ENCODE measurements at places on chromosomes 3 and 15. TPM values are rescaled to one million over a fixed set of nuclear protein-coding genes. Genes with fewer than 3 reads are reported as not detected.

BCHE gene
- total RNA-seq, result not detected

DNA sequence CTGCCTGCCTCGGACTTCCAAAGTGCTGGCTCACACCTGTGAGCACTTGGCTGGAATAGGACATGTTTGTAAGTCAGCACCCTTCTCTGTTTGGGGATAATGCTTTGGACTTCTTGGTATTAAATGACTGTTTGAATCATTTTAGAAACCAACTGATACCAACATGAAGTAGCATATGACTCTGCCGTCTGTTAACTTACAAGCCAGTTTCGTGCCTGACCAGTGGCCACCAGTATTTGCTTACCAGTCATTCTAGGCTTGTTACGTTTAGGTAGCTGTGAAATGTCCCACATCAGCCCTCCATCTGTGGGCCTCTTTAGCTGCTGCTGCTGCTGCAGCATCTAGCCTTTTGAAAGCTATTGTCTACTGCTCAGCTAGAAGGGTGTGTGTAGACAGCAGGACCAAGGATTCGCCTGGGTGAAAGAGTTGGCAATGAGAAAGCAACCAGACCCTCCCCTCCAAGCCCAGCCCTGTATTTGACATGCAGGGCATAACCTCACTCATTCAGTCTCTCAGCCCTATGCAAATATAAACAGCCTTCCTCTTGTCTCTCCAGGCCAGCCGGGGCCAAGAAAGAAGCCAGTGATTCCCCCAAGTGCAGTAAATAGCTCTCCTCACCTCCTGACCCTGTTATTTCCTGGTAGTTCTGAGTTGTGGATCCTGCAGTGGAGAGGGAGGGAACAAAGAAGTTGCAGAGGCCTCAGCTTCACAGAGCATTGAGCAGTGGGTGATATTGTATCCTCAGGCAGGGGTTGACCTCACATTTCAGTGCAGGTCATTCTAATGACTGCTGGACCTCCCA lies 51.0 kb downstream of the NKIRAS1 start:
- no peak overlapping the region for H3K4me3 ChIP-seq
- DNase-seq, result no peak
- no peak overlapping the region for H3K27ac ChIP-seq

SHC4 gene
- 0.46 TPM for total RNA-seq

NR2E3 gene
- total RNA-seq, result not detected

ABHD10 gene
- total RNA-seq, result 40.0 TPM

DNA sequence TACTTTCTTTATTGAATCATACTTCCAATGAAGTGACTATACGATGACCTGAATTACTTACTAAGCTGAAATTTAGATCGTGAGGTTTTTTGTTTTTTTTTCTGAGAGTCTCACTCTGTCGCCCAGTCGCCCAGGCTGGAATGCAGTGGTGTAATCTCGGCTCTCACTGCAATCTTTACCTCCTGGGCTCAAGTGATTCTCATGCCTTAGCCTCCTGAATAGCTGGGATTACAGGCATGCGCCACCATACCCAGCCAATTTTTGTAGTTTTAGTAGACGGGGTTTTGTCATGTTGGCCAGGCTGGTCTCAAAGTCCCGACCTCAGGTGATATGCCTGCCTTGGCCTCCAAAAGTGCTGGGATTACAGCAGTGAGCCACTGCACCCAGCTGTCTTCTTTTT lies 28.7 kb downstream of the SPPL2A start:
- no peak overlapping the region for H3K27ac ChIP-seq
- no peak overlapping the region for H3K4me3 ChIP-seq
- DNase-seq, result no peak
- H3K36me3 ChIP-seq, result peaks cover 43% of the 10 kb centered on the region

CLDN1 gene
- not detected for total RNA-seq

DNA sequence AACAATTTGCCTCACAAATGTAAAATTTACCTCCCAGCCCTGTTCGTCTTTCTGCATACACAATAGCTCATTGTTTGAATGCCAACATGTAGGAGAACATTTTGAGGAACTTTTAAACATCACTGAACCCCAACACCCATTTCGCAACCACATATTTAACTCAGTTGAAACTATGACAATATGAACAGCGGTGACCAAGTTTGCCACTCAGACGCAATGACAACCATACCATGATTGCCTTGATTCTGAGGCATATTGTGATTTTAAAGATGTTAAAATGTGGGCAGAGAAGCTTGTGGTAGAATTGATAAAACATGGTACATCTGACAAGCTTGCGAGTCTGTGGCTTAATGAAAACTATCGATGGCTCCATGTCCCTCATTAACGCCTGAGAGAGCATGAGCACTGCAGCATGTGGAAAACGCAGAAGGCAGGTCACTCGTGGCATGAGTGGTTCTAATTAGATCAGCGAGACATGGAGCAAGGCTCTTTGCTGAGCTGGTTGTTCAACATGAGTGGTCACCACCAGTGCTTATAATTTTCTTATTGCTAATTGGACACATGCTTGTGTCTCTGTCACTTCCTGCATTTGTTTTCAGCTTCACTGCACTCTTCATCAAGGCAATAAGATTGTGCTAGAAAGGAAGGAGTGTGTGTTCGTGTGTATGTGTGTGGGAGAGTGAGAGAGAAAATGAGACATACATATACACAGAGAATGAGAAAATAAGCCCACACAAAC lies 116.8 kb downstream of the CHST2 start:
- no peak overlapping the region for H3K4me3 ChIP-seq
- H3K27me3 ChIP-seq, result no peaks in the 10 kb centered on the region
- no peaks in the 10 kb centered on the region for H3K4me1 ChIP-seq
- H3K27ac ChIP-seq, result no peak overlapping the region
- H3K36me3 ChIP-seq, result no peaks in the 10 kb centered on the region

MEGF11 gene
- not detected for total RNA-seq

KPNA4 gene
- total RNA-seq, result 38.6 TPM

DNA sequence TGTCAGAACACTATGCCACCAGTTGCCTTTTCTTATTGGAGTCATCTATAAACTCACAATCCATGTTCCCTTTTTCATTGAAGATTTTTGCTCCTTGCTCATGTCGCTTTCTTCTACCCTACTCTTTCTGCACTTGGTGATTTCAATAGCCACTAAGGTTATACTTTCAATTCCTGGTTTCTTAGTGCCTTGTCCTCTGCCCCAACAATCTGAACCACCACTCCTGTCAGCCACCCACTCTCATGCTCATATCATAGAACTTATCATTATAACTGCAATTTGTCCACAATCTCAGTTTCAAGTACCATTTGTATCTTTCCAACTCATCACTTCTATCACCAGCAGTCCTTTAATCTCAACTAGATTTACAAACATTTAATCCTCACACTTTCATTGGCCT lies 10.0 kb upstream of the GRAMD1C start:
- no peak overlapping the region for H3K27ac ChIP-seq

SLCO2A1 gene
- not detected for total RNA-seq

DNA sequence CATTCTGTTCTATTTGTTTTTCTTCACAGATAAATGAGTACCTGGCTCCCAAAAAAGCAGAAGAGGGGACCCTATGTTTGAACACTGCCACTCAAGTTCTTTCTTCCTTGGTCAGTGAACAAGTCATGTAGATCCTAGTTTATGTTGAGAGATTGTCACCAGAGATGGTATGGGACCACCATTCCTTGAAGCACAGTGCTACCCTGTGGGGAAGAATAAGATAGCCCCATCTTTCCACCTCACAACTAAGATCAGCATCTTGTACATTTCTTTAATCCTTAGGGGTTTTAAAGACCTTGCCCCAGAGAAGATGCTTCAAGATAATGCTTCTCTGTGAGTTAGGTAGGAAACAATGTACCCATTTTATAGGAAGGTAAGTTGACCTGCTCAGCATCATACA lies 233.5 kb upstream of the WNT5A start:
- DNase-seq, result no peak
- H3K36me3 ChIP-seq, result no peaks in the 10 kb centered on the region
- H3K4me3 ChIP-seq, result no peak overlapping the region
- H3K27me3 ChIP-seq, result peaks cover 9% of the 10 kb centered on the region

GRCh38 chr3:157069846-157070677 lies 89.9 kb downstream of the CCNL1 start:
- no peak overlapping the region for H3K27ac ChIP-seq
- H3K4me3 ChIP-seq, result no peak overlapping the region

GRCh38 chr3:130705501-130705900 lies 41.1 kb downstream of the PIK3R4 start:
- no peak overlapping the region for H3K4me3 ChIP-seq
- no peaks in the 10 kb centered on the region for H3K27me3 ChIP-seq
- H3K4me1 ChIP-seq, result no peaks in the 10 kb centered on the region
- no peak for DNase-seq
- H3K27ac ChIP-seq, result no peak overlapping the region
- peaks cover 20% of the 10 kb centered on the region for H3K36me3 ChIP-seq

GPR62 gene
- total RNA-seq, result not detected

- no peak overlapping the region for H3K27ac ChIP-seq
- peaks cover 6% of the 10 kb centered on the region for H3K36me3 ChIP-seq
- H3K4me1 ChIP-seq, result peaks cover 41% of the 10 kb centered on the region
- H3K4me3 ChIP-seq, result no peak overlapping the region
- H3K27me3 ChIP-seq, result no peaks in the 10 kb centered on the region
Measured at GRCh38 chr3:43391621-43392020, 105.3 kb downstream of the SNRK start.

TMEM212 gene
- total RNA-seq, result not detected

GRCh38 chr15:72599855-72600464 lies 54.5 kb upstream of the GOLGA6B start:
- no peaks in the 10 kb centered on the region for H3K27me3 ChIP-seq
- no peak overlapping the region for H3K4me3 ChIP-seq

DNA sequence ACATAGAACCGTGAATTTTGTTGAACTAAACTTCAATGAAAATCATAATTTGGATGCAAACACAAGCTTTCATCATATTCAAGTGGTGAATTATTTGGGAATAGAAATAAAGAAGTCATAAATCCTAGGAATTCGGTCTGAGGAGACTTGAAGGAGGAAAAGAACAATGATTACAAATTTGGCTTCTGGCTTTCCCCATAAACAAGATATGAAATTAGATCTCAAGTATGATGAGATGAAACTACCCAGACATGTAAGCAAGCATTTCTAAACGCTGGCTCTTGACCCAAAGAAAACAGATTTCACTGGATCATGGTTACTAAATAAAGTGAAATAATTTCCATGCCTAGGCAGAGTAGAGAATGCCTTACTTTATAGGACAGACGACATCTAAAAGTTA lies 146.9 kb upstream of the LRTM1 start:
- H3K36me3 ChIP-seq, result no peaks in the 10 kb centered on the region
- no peak overlapping the region for H3K4me3 ChIP-seq
- H3K27me3 ChIP-seq, result no peaks in the 10 kb centered on the region
- H3K4me1 ChIP-seq, result no peaks in the 10 kb centered on the region

DNA sequence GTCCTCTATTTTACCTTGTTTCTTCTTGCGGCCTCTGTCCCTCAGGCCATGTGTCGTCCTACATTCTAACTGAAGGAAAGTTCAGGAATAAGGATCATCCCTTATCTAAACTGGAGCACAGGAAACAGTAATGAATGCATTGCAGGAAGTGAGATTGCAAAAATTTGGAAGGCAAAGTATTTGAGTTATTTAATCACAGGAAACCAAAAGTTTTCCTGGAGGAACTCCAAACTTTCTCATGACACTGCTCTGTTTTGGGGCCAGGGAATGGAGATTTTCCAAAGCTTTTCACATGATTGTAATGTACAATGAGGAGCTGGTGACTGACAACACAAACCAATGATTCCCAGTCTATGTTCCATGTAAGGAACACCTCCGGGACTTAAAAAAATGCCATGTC lies 57.8 kb upstream of the PLSCR4 start:
- H3K27ac ChIP-seq, result no peak overlapping the region
- no peak overlapping the region for H3K4me3 ChIP-seq
- no peak for DNase-seq
- no peaks in the 10 kb centered on the region for H3K4me1 ChIP-seq

- H3K27ac ChIP-seq, result no peak overlapping the region
- no peak for DNase-seq
- no peaks in the 10 kb centered on the region for H3K36me3 ChIP-seq
- peaks cover 5% of the 10 kb centered on the region for H3K27me3 ChIP-seq
- no peaks in the 10 kb centered on the region for H3K4me1 ChIP-seq
- H3K4me3 ChIP-seq, result no peak overlapping the region
Measured at GRCh38 chr3:142849148-142849547, 39.7 kb downstream of the PCOLCE2 start.

FAM107A gene
- total RNA-seq, result not detected

GRCh38 chr3:149371001-149371722 lies 6.3 kb downstream of the TM4SF1 start:
- H3K27ac ChIP-seq, result no peak overlapping the region
- peaks cover 15% of the 10 kb centered on the region for H3K27me3 ChIP-seq
- no peaks in the 10 kb centered on the region for H3K36me3 ChIP-seq
- no peak for DNase-seq
- H3K4me3 ChIP-seq, result no peak overlapping the region

TM4SF18 gene
- not detected for total RNA-seq

- no peaks in the 10 kb centered on the region for H3K36me3 ChIP-seq
- no peaks in the 10 kb centered on the region for H3K4me1 ChIP-seq
- H3K27me3 ChIP-seq, result no peaks in the 10 kb centered on the region
Measured at GRCh38 chr15:46848704-46849103, 868.6 kb upstream of the SEMA6D start.

ANKRD34C gene
- total RNA-seq, result not detected

- no peaks in the 10 kb centered on the region for H3K27me3 ChIP-seq
- H3K4me3 ChIP-seq, result no peak overlapping the region
- peaks cover 61% of the 10 kb centered on the region for H3K36me3 ChIP-seq
- peak; percentile 20 for DNase-seq
Measured at GRCh38 chr3:98525494-98525893, 2.8 kb upstream of the CLDND1 start.

CYP1A2 gene
- not detected for total RNA-seq

All from activated CD4-positive, alpha-beta T cell treated with anti-CD3 and anti-CD28 coated beads, Interleukin-2, amount 10 ng/mL, durations not matched to agents 7 days and 5 days (primary cell).